CD4-positive, alpha-beta T cell treated with Interleukin-21 for 1 hour (primary cell): ENCODE measurements at places on chromosomes 2 and 18.

GRCh38 chr2:126802774-126803433 is 95.8 kb upstream of the TEX51 start:
- no peak for DNase-seq

- DNase-seq: no peak
Observed at GRCh38 chr2:199468561-199469513, 11.1 kb upstream of the SATB2 start.

GRCh38 chr2:204024503-204024902 is 87.9 kb downstream of the ICOS start:
- DNase-seq: peak; percentile 38

GRCh38 chr2:74927621-74928020 is 30.8 kb upstream of the POLE4 start:
- no peak for DNase-seq

GRCh38 chr2:120864981-120865380 is 129.3 kb downstream of the GLI2 start:
- no peak for DNase-seq

DNA sequence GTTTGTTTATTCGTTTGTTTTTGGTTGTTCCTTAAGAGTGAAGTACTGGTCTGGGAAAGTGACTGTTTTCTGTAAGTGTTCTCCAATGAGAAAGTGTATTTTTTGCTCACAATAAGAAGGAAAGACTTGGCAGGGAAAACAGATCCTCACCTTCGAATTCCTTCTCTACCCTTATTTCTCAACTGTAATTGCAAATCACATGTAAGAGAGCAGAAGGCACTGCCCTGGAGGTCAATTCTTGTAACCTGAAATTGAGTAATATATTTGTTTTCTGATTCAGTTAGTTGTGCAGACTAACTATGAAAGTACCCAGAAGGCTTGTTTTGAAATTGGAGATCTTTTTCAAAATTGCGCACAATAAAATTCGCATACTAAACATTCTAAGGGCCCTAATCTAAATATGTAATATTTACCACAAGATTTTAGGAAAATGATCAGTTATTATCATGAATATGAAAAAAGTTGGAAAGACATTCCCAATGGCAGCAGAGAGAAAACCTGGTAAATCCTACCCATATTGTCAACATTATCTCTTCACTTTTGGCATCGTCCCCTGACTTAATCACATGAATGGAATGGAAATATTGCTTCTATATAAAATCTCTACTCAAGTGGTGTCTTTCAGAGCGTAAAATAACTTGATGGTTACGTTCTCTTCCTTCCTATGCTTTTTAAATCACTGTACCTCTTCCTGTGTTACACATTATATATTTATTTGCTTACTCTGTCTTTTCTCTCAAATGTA is 24.1 kb downstream of the TFPI start:
- DNase-seq: no peak

DNA sequence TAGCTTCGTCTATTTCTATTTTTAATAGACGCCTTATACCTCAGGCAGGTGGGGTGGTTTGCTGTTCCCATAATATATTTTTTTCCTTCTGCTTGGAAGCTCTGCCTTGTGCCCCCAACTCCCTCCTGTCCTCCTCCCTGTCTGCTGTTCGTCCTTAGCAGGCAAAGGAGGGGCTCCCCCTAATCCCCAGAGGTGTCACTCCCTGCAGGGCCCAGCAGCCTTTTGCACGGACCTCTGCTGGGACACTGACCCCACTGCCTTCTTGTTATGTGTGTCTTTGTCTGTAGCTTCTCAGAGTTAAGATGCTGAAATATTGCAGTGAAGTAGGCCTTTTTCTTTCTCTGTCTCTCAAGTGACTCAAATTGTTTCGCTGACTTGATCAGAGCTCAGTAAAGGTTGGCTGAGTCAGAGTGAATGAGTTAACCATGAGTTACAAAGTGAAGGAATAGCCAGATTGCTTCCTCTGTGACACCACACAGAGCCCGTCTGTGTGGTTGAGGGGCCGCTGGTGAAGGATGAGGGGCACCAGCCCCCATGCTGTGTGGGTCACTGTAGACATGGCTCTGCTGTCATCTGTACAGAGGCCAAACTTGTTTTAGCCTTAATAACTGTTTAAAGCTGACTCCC is 47.7 kb downstream of the PRKCE start:
- no peak for DNase-seq

DNA sequence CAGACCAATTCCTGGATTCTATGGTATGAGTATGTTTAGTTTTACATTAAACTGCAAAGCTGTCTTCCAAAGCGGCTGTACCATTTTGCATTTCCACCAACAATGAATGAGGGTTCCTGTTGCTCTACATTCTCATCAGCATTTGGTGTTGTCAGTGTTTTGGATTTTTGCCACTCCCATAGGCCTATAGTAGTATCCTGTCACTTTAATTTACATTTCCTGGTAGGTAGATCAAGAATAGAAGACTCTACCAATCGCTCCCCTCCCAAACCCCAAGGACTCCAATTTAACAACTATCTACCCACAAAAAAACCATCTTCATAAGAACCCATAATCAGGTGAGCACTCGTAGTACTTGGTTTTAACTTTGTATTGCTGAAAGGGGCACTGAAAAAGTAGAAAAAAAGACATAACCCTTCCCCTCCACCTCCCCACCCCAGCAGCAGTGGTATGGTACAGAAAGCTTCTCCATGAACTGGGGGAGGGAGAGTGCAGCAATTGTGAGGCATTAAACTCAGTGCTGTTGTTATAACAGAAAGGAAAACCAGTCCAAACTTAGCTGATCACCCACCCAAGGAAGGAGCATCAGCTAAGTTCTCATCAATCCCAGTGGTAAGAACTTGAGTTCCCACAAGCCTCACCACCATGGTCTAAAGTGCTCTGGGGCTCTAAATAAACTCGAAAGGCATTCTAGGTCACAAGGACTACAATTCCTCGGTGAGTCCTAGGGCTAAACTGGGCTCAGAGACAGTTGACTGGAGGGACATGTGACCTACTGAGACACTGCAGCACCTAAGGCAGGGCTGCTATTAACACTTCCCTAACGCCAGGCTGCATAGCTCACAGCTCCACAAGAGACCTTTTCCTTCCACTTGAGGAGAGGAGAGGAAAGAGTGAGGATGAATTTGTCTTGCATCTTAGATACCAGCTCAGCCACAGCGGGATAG is 35.5 kb upstream of the CYTIP start:
- DNase-seq: no peak

DNA sequence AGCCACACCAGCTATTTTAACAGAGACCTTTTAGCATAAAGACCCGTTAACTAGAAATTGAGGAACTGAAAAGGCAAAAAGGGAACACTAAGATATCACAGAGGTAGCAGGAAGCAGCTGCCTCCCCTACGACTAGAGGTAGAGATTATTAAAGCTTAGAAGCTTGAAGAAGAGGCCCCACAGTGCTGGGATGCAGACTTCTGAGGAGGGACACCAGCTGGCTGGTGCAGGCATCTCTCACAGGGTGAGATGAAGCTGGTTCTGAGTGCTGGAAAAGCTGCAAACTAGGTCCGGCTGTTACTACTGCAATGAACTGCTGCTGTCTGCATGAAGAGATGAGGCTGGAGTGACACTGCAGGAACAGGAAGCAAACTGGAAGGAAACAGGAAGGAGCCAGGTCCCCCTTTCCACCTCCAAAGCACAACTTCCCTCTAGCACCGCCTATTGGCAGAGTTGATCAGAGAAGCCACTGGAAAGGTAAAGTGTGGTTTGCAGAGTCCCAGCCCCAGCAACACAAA is 61.2 kb upstream of the MRPS9 start:
- peak; percentile 19 for DNase-seq

DNA sequence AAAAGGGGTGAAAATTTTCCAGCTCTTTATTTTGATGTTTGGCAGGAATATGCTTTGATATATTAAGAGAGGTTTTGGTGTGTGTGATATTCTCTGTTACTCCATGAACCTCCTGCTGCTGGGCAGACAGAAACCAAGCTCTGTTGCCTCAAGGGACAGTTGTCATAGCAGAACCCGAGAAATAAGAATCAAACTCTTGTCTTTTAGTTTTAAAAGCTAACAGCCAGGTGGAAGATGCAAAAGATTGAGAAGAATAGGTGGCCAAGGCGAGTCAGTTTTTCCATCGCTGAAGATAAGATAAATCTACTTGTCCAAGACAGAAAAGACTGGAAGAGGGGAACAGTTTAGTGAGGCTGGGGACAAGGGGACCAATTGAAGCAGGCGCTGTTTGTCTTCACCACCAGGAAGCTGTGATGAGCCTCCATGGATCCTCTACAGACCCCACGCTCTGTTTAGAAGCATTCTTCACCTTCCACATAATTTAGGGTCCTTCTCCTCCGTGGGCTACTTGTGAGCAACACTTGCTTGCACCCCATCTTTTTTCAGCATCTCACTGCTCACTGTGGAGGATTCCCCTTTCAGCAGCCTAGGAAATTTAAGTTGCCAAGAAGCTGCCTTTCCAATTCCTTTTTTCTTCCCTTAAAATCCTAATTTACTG is 23.9 kb downstream of the PMAIP1 start:
- DNase-seq: no peak

DNA sequence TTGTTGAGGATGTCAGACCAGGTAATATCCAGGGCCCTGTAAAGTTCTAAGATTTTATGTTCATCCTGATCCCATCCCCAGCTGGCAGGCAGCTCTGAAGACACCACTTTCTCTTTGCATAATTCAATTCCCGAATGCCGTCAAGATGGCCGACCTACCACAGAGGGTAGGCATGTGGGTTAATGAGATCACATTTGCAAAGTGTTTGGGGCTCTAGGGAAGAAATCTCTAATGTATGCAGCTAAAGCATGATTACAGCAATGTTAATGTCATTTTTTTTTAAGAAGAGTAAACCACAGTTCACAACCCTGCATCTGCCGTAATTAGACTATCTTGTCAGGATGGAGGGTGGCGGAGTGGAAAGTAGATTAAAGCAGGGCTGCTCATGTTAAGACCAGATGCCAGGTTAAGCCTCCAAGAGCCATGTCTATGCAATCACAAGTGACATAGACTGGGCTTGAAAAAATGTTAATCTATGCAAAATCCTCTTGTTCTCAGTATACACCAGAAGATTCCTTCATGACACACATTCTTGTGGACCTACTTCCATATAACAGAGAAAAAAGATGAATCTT is 131.4 kb downstream of the ALK start:
- no peak for DNase-seq

GRCh38 chr2:9282128-9283112 is 75.8 kb downstream of the ASAP2 start:
- DNase-seq: no peak

DNA sequence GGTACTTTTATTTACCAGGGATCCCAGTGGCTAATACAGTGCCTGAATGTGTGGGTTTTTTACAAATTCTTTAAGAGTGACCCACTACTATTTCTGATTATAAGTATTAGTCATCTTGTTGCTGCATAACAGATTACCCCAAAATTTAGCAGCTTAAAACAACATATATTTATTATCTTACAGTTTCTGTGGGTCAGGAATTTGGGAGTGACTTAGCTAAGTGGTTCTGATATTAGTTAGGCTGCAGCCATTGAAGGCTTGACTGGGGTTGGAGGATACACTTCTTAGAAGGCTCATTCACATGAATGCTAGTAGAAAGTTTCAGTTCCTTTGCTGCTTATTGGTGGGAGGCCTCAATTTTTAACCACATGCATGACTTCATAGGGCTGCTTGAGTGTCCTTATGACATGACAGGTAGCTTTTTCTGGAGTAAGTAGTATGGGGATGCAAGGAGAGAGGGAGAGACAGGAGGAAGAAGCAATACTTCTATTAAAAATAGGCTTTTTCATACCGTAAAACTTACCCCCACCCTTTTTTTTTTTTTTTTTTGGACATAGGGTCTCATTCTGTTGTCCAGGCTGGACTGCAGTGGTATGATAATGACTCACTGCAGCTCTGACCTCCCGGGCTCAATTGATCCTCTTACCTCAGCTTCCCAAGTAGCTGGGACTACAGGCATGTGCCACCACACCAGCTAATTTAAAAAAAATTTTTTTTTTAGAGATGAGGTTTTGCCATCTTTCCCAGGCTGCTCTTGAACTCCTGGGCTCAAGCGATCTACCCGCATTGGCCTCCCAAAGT is 13.3 kb upstream of the POLE4 start:
- DNase-seq: no peak

DNA sequence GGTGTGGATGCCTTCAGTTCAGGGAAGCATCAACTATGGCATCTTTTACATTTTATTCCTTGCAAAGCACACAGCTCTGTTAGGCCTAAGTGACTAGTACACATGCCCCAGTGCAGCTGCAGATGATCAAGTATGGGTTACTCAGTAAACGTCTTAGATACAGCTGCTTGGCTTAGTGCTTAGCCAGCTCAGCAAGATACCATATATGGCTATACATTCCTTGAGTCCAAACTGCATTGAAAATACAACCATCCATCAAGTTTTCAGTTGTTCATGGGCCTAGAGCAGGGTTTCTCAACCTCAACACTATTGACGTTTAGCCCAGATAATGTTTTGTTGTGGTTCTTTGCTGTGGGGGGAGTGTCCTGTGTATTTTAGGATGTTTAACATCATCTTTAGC is 769.9 kb downstream of the TSN start:
- DNase-seq: no peak

GRCh38 chr18:77597726-77598125 is 348.1 kb downstream of the GALR1 start:
- no peak for DNase-seq

DNA sequence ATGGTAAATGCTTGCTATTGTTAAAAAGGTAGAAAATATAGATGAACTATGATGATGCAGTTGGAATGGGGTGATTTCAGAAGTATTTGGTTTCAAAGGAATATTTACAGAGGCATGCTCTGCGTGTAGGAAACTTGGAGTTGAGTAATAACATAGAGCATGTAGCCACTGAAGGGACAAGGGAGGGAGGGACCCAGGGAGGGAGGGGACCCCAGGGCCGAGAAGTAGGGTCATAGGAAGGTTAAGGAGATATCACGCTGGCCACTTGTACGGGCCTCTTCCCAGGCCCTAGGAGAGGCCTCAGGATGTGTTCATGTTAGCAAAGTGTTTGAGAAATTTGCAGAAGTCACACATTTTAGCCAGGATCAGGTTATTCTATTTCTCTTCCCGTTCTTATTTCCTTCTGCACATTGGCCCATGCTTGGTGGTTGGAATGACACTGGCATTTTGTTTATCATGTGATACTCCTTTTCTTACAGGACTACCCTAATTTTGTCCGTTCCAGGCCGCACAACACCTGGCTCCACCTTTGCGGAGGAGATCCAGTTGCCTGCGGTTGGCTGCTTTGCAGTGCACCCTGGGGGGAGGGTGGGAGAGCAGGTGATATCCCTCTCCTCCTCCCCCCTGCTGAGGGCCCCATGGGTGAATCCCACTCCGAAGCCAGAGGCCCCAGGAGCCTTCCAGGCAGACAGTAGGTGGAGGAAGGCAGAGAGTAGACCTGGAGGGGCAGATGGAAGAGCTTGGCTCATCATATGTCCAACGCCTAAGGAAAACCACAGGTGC is 16.9 kb upstream of the ACKR3 start:
- DNase-seq: no peak

DNA sequence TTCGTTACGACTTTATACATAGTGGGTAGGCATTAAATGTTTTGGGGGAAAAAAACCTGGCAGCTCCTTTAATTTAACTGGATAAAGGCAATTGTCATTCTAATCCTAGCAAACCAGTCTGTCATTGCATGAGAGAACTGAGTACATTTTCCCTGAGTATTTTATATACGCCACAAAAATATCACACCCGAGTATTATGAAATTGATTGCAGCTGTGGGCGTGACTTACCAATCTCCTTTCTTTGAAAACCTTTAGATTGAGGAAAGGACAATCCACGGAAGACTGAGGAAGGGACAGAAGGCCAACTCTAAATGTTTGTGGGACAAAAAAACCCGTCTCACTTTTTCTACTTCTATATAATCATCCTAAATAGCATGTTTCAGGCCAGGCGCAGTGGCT is 9.0 kb downstream of the TM4SF20 start:
- DNase-seq: no peak
